ENCODE measurements at places on chromosomes 12 and 14.

- DNase-seq = no peak
Observed at GRCh38 chr12:116393859-116394650, 116.6 kb upstream of the MED13L start.

DNA sequence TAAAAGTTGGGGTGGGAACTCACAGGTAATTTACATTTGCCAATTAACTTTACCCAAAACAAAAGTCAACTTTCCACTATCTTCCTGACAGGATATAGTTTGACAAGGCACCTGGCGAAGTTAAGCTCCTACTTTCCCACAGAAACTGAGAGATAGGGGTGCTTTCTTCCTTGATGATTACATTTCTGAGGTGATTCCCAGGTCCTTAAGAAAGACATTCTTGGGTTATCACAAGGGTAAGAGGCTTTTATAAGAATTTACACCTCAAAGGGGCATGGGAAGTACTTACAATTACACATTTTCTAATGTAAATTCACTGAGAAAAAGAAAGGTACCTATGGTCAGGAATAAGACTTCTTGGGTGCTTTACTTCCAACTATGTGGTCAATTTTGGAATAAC is 660.9 kb upstream of the MGAT4C start:
- no peak for DNase-seq

DNA sequence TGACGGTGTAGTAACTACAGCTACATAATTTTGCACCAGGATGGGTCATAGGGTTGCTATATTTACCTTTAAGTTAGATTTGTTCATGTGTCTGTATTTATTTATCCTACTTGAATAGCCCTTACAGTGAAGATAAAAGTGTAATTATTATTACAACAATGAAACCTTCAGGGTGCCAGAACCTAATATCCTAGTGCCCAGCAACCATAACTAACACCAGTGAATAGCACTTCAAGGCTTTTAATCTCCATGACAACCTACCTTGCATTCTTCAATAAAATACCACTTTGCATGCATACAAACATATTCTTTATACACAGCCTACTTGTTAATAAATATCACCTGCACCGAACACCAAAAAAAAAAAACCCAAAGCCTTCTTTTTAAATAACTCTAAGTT is 58.7 kb upstream of the G2E3 start:
- no peak for DNase-seq

- DNase-seq = peak; percentile 35
Observed at GRCh38 chr14:73634011-73634833, 10.6 kb upstream of the DNAL1 start.

DNA sequence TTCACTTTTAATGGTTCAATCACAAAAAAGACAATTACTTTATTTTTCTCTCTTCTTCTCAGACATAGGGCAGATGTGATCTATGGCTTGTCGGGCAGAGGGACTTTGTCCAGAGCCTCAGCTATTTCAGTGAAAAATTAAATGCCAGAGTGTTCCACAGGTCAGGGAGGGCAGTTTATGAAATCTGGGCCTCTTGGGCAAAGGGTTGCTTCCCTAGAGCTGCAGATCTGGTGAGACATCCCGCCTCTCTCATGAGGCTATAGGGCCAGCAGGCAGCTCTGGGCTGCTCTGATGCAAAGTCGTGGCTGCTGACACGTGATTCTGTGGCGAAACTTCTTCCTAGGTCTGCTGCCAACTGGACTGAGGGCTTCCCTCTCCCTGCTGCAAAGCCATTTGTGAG is 6.0 kb downstream of the CLMN start:
- DNase-seq = no peak

- DNase-seq = peak; percentile 9
Observed at GRCh38 chr12:93766796-93767523, 89.8 kb downstream of the CRADD start.

GRCh38 chr14:81247271-81247766 is 26.6 kb upstream of the GTF2A1 start:
- no peak for DNase-seq

DNA sequence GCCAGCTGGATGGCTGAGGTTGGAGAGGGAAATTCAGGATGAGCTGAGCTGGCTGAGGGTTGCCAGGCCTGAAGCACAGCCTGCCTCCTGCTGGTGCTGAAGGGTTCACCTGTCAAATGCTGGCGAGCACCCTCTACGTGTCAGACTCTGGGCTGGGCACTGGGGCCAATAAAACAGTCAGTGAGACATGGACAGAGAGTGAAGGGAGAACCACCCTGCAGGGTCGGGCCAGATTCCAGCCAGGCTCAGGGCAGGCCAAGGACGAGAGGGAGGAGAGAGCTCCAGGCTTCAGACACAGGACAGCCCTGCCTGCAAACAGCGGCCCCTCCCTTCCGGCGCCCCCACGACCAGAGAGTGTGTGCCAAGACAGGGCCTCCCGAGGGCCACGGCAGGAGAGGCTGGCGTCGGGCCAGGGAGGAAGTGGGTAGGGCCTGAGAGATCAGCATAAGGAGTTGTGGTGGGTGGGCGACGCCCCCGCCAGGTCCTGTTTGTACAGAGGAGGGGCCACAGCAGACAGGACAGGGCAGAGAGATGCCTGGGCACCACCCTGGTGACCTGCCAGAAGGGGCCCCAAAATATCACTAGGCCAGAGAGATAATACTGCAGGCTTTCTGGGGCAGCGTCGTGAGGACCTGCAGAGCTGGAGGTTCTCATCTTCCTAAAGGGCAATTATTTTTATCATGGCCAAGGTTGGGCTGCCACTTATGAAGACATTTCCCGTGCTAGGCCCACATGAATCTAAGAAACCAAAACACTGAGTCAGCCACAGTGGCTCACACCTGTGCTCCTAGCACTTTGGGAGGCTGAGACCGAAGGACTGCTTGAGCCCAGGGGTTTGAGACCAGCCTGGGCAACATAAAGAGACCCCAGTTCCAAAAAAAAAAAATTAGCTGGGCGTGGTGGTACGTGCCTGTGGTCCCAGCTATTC is 73.1 kb upstream of the GPR68 start:
- no peak for DNase-seq

- DNase-seq = peak; percentile 62
Observed at GRCh38 chr14:89212386-89213235, 204.4 kb downstream of the FOXN3 start.

GRCh38 chr14:104895786-104896661 is 28.7 kb upstream of the PLD4 start:
- peak; percentile 94 for DNase-seq

GRCh38 chr12:39638178-39638577 is 18.6 kb upstream of the ABCD2 start:
- DNase-seq = no peak

GRCh38 chr12:122081697-122082221 is 3.2 kb downstream of the MLXIP start:
- peak; percentile 66 for DNase-seq

DNA sequence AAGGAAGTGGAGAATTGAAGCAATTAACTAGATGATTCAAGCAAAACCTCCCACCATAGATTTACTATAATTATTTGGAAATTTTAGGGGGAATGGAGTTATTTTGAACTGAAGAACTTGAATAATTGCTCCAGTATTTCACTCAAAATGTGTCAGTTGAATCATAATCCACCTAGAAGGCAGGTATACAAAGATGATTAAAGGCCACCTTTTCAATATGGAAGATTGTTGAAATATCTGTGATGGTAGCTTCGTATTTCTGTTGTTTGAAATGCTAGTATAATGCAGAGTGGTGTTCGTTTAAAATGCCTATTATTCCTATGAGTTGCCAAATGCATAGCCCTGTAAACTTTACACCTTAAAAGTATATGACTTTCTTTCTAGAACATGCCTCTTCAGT is 3.1 kb downstream of the HMGA2 start:
- no peak for DNase-seq

DNA sequence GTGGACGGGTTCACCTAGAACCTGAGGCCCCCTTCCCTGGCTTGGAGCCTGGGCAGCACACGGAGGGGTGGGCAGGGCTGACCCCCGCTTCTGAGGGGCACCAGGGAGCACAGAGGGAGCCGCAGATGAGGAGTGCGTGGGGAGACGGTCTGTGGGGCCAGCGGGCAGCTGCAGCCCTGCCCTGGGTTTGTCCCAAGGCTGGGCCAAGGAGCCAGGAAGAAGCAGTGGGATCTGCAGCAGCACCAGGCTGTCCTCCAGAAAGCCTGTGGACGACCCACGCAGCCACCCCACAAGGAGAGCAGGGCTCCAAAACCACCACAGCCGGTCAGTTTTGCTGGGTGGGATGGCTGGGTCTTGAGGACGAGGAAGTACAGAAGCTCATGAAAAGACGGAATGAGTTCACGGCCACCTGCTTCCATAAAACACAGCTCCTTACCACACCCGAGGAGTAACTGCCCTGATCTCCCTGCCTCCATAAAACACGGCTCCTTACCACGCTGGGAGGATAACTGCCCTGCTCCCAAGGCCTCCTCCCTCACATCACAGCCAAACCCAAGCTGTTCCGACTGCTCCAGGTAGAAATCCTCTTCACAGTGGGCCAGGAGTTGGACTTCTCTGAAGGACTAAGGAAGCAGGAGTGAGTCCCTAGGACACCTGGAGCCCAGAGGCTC is 9.9 kb upstream of the GOLGA3 start:
- no peak for DNase-seq

GRCh38 chr14:51821822-51822221 is 38.6 kb upstream of the GNG2 start:
- DNase-seq = no peak

- no peak for DNase-seq
Observed at GRCh38 chr12:7612851-7613250, 52.9 kb downstream of the APOBEC1 start.

Measured in NCI-H510A treated with DMSO at 0.1 percent for 48 hours (cell line).